ENCODE measurements at places on chromosomes 5 and 9.

GRCh38 chr5:76451031-76451701 is 48.1 kb downstream of the IQGAP2 start:
- no peak for DNase-seq

DNA sequence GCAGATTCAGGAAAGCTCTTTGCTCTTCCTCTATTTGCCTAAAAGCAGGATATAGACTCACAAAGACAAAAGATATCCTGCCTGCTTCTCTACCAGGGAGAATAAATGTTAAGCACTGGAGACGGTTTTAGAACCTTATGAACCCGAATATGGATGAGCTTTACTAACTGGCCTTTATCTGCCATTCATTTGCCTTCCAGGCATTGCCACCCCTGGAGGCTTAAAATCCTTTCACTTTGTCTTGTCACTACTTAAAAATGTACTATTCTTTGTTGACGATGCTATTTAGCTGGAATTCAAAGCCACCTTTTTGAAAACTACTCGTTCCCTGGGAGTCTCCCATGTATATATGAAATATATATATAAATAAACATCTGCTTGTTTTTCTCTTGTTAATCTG is 23.2 kb upstream of the LVRN start:
- DNase-seq: no peak

DNA sequence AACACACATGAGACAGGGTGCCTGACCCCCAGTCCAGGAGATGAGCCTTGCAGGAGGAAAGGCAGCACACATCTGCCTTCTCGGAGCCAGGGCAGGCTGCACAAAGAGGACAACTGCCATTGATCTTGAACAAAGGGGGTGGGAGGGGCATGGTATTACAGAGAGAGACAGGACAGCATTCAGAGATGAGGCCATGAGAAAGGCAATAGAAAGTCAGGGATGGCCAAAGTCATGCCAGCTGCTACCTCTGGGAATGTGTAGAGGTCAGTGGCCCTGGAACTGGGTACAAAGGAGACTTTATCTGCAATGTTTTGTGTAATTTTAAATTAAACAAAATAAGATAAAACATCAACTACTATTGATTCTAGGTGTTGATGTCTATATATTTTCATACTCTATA is 43.2 kb downstream of the WDR36 start:
- no peak for DNase-seq

DNA sequence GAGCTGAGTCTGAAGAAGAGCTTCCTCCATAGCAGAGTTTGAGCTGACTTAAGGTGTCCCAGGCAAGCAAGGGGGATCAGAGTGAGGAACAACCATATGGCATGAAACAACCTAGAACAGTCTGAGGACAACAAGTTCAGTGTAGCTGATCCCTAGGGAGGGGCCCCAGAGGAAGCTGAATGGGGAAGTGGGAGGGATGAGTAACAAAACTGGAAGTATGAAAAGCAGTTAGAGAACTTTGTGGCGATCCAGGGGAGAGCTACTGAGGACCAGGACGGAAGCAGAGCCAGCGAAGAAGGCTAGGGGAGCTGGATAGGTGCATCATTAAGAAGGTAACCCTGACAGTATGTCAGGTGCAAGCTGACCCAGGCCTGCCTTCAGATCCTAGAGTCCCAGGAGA is 580.8 kb downstream of the BNC2 start:
- no peak for DNase-seq

DNA sequence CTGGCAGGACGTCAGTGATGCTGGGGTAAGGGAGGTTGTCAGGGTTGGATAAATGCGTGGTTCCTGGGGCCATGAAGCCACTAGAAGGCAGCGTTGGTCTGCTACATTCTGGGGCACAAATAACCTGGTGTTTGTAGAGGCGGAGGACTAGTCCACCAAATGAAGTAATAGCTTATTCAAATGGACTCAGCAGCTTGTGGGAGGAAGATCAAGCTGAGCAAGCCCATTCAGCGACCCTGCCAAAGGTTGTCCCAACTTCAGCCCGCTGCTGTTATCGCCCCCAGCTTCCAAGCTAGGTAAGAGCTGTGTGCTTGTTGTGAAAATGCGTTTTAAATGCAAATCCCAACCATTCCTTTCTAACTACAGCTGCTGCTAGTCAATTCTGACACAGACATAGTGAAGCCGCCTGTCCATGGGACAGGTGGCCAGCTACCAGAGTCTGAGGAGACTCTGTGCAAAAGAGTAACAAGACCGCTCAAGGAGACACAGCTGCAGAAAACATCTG is 7.6 kb upstream of the FAM240B start:
- peak; percentile 16 for DNase-seq

- DNase-seq: no peak
Measured at GRCh38 chr9:93345643-93346230, 105.7 kb upstream of the FAM120A start.

DNA sequence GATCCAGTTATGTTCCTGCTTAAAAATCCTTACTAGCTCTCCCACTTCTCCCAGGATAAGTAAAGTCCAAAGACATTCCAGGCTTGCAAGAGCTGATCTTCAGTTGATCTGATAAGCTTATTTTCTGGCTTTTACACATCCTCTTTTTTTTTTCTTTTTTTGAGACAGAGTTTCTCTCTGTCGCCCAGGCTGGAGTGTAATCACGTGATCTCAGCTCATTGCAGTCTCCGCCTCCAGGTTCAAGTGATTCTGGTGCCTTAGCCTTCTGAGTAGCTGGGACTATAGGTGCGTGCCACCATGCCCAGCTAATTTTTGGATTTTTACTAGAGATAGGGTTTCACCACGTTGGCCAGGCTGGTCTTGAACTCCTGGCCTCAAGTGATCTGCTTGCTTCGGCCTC is 37.3 kb upstream of the PTPN3 start:
- no peak for DNase-seq

GRCh38 chr5:91221917-91222316 is 161.2 kb downstream of the ARRDC3 start:
- no peak for DNase-seq

GRCh38 chr9:137784046-137784445 is 93.5 kb upstream of the CACNA1B start:
- DNase-seq: no peak

- no peak for DNase-seq
Measured at GRCh38 chr5:87120518-87121303, 147.0 kb upstream of the RASA1 start.

DNA sequence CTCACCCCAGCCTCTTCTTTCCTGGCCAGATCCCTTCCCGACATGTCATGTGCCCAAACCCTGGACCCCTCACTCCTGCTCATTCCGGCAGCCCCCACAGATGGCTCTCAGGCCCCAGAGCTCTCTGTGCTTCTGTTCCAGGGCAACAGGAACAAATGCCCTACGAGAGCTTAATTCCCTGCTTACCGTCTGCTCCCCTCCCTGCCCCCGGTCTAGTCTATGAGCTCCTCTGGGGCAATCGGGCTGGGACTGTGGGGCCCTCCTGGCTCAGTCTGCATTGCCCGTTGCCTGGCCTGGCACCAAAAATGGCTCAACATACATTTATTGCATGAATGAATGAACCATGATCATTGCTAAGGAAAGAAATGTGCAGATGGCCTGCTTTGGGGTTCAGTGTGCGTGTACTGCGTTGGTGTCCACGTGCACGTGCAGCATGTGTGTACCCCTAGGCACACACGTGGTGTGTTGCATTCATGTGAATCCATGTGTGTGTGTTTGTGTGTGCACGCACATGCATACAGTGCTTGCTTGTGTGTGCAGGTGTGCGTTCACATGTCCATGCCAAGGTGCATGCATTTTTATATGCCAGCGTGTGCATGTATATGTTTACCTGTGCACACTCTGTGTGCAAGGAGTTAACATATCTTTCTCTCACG is 201.2 kb upstream of the IER5L start:
- DNase-seq: no peak

- no peak for DNase-seq
Measured at GRCh38 chr5:128966846-128967245, 1.6 kb downstream of the SLC27A6 start.

DNA sequence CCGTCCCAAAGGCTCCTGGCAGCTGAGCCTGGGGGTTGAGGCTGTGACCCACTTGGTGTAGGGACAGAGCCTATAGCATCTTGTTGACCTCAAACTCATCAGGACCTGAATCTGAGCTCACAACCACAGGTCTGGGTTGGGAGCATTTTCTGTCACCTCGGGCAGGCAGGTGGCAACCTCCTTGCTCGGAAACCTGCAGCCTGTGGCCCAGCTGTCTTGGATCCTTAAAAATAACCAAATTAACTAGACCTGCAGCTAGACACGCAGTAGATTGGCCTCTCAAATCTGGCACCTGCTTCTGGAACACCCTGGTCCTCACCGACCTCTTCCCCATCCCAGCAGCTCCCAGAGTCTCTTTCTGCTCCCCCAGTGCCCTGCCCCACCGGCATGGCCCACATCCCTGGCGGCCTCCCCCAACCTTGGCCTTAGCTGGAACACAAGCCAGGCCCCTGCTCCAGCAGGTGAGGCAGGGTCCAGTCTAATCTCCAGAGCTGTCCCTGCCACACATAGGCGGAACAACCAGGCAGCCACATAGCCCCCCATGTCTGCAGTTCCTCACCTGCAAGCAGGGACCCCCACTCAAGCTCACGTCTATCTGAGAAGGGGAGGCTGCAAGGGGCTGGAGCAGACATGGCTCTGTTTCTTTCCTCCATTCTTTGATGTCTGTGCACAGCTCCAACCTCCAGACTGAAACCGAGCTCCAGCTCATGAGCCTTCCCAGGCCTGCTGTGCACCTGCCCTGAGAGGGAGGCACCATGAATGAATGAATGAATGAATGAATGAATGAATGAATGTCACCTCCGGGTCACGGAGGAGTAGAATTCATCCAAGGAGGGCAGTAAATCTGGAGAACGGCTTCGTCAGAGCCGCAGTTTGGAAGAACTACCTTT is 28.3 kb downstream of the PAEP start:
- no peak for DNase-seq

DNA sequence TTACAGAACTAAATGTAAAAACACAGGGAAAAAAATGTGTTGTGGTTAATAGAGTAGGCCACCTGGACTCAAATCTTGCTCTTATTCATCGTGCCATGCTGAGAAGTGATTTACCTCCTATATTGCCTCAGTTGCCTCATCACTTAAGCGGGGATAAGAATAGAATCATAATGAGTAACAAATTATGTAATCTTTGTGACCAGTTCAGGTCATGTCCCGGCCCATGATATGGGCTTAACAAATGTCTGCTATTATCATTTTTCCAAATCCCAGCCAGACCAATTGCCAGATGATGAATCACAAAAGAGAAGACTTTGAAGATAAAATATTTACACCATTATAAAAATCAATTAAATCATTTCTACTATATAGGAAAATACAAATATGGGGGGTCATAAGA is 89.8 kb downstream of the CDH6 start:
- DNase-seq: no peak

DNA sequence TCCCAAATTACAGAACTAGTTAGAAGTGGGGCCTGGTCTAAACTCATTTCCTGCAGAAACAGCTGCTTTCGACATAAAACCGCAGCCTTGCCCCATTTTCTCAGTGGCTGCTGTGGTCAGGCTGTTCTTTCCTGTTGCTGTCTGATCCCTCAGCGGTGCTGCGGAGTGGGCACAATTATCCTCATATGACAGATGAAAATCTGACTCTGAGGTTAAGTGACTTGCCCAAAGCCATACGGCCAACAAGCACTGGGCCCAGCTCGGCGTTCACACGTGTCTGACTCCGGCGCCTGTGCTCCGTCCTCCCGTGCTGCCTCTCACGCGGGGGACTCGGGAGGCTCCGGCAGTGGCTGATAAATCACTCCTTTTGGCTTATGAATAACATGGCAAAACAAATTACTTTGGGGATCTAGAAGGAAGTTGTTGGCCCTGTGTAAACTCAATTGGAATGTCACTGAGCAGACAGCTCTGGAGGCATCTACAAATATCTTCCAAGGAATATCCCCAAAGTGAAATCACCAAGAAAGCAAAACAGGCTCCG is 142.6 kb upstream of the LMX1B start:
- peak; percentile 50 for DNase-seq

DNA sequence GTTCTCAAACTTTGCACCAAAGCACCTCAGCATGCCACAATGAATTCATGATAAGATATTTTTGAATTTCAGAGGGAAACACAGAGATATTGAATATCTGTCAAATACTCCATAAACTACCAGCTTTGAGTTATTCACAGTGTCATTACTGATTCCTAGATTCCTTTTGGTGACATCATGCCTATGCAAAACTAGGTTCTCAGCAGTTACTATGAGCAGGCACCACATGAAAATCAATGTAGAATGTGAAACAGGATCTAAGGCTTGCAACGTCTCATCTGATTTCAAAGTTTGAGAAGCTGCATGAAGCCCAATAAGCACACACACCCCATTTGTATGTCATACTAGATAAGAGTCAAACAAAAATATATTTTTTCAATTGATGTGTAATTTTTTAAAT is 426.5 kb downstream of the NR2F1-AS1 start:
- DNase-seq: no peak

GRCh38 chr9:33092634-33093033 is 16.2 kb upstream of the SMU1 start:
- DNase-seq: no peak

GRCh38 chr9:105273731-105274130 is 29.3 kb downstream of the SLC44A1 start:
- DNase-seq: no peak

- no peak for DNase-seq
Measured at GRCh38 chr9:117325831-117326230, 89.0 kb downstream of the ASTN2 start.

- DNase-seq: no peak
Measured at GRCh38 chr5:50958852-50959457, 292.5 kb downstream of the PARP8 start.

DNA sequence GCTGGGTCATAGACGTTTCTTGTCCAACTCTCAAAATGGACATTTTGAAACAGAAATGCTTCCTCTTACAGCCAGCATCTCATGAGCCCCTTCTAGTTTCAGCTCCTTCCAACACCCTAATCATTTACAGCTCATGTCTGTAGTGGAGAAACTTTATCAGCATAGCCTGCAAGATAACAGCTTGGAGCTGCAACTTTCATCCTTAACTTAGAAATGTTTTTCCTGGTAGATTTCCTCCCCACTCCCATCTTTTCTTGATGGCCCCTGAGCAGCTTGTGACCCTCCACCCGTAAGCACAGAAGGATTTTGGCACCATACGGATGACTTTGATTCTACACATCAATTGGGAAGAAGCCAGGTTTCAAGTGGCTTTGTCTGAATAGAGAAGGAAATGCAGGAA is 53.5 kb upstream of the TGFBR1 start:
- DNase-seq: no peak

DNA sequence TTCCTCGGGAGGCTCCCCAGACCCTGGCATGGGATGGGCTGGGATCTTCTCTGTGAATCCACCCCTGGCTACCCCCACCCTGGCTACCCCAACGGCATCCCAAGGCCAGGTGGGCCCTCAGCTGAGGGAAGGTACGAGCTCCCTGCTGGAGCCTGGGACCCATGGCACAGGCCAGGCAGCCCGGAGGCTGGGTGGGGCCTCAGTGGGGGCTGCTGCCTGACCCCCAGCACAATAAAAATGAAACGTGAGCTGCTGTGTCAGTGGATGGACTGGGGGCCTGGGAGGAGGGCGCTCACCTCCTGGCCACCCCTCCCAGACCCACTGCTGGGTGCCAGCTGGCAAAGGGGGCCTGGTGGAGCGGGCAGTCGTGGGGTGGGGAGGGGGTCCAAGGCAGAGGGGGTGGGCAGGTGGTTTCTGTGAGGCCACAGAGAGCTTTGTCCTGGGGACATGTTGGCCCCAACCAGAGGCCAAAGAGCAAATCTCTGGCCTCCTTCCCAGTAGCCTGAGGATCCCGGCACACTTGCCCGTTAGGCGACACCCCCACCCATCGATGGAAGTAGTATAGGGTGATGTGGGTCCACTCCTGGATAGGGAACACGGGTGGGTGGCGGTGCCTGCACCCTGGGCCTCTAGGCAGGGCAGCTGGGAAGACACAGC is 9.8 kb downstream of the EGFL7 start:
- no peak for DNase-seq

- DNase-seq: no peak
Measured at GRCh38 chr9:69470186-69470977, 145.4 kb downstream of the ENTREP1 start.

All from GM20000 (cell line).